ENCODE measurements at places on chromosomes 13 and 19. TPM values are rescaled to one million over a fixed set of nuclear protein-coding genes. Genes with fewer than 3 reads are reported as not detected.
A peak's percentile ranks its signal among the peaks of the same experiment; 100 is the strongest.

NRTN gene
- total RNA-seq, result 3.2 TPM

TNFRSF19 gene
- total RNA-seq, result 47.7 TPM

ZNF93 gene
- total RNA-seq, result 0.66 TPM

SLC8A2 gene
- total RNA-seq, result 0.02 TPM

ATP8A2 gene
- total RNA-seq, result not detected

- no peak overlapping the region for H3K27ac ChIP-seq
- H3K36me3 ChIP-seq, result peaks cover 1% of the 10 kb centered on the region
- no peak overlapping the region for H3K4me3 ChIP-seq
- no peaks in the 10 kb centered on the region for H3K27me3 ChIP-seq
- no peak for DNase-seq
Measured at GRCh38 chr13:110528371-110528770, 33.2 kb downstream of the RAB20 start.

DNA sequence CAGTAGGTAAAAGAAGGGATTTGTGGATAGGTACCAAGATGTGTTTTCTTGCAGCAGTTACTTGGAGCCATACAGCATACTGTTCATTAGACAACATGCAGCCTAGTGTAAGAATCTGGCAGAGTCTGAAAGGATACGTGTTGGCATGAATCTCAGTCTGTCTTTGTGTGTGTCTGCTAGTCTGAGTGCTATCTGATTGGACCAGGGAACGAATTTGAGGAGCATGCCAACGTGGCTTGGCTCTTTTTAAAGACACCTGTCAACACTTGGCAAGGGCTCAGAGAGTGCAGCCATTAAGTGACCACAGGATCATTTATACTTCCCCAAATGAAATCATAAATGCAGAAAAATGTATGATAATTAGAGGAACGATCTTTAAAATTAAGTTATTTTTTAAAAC is 27.6 kb upstream of the ATXN8OS start:
- H3K27me3 ChIP-seq, result no peaks in the 10 kb centered on the region
- H3K4me3 ChIP-seq, result no peak overlapping the region
- no peaks in the 10 kb centered on the region for H3K4me1 ChIP-seq
- no peak for DNase-seq

- no peak overlapping the region for H3K4me3 ChIP-seq
- no peaks in the 10 kb centered on the region for H3K27me3 ChIP-seq
- no peaks in the 10 kb centered on the region for H3K36me3 ChIP-seq
- no peak overlapping the region for H3K27ac ChIP-seq
- peaks cover 61% of the 10 kb centered on the region for H3K4me1 ChIP-seq
Measured at GRCh38 chr19:17260842-17261325, 3.7 kb downstream of the USHBP1 start.

- H3K4me1 ChIP-seq, result no peaks in the 10 kb centered on the region
- H3K27ac ChIP-seq, result no peak within 1 kb of the TSS
- H3K4me3 ChIP-seq, result no peak within 1 kb of the TSS
- DNase-seq, result no peak
Measured at GRCh38 chr13:45851171-45851921, at the start of gene SIAH3. Gene SIAH3 (minus strand): TSS chr13:45851753. CDS start chr13:45851629, 124 bp downstream.

DNA sequence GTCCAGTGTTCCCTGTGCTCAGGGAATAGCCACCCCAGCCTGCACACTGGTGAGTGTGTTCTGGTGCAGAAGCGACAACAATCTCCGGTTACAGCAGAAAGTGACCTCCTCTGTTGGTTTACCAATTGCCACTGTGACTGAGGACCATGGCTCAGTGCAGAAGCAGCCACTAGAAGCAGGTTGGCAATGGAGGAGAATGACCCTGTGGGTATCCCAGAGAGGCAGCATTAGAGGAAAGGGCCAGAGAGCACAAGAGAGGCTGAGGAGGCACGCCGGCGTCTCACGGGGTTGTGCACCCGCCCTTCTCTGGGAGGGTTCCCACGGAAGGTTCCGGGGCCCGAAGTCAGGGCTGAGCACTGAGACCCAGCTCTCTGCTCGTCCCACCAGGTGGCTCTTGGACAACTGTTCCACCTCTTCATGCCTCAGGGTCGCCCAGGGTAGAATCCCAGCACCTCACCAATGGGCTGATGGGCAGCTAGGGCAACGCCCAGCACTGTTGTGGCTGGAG is 14.0 kb downstream of the PROZ start:
- peaks cover 39% of the 10 kb centered on the region for H3K4me1 ChIP-seq
- no peak overlapping the region for H3K4me3 ChIP-seq

DNA sequence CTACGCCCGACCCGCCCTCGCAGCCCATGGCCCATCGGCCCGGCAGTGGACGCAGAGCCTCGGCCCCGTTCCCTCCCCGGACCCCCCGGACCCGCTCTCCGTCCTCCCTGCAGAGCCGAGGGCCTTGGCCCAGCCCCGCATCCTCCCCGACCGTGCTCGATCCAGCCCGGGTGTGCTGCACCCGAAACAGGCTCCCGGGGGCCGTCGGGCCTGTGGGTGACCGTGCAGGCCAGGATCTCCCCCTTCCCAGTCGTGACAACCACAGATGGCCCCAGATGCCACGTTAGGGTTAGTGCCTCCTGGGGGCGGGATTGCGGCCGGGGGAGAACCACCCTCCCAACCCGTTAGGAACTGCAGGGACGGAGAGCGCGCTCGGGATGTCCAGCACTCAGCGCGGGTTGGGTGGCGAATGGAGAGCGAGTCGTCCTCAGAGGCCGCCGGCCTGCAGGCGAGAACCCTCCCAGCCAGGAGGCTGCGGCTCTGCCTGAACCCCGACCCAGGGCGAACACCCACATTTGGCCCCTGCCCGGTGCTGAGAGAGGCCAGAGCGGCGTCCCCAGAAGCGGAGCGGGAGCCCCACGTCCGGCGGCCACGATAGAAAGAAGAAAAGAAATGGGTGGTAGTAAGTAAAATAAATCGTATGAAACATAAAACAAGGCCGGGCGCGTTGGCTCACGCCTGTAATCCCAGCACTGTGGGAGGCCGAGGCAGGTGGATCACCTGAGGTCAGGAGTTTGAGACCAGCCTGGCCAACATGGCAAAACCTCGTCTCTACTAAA is 6.7 kb upstream of the MADCAM1 start:
- peaks cover 66% of the 10 kb centered on the region for H3K4me1 ChIP-seq
- no peaks in the 10 kb centered on the region for H3K36me3 ChIP-seq
- DNase-seq, result peak; percentile 45
- H3K4me3 ChIP-seq, result peak overlapping the region; percentile 94
- H3K27me3 ChIP-seq, result no peaks in the 10 kb centered on the region

Data from HepG2 (cell line).